HFFc6 (cell line): ENCODE measurements at places on chromosomes 2 and 18. TPM values are rescaled to one million over a fixed set of nuclear protein-coding genes. Genes with fewer than 3 reads are reported as not detected.

Gene MYO7B
- total RNA-seq: 0.74 and 1.1 TPM in 2 replicates

Gene NEU2
- not detected in 3 replicates for total RNA-seq

Gene AQP12B
- total RNA-seq: not detected in 3 replicates

Gene CCDC68
- 0.14 to 1.0 TPM (median 0.37 TPM) in 3 replicates for total RNA-seq

Gene CRYBA2
- total RNA-seq: not detected in 2 replicates

Gene LRRC30
- not detected in 3 replicates for total RNA-seq

Gene ABCB11
- total RNA-seq: 0.02 TPM in 1 of 3 replicates, not detected in the others

Gene MOGAT1
- total RNA-seq: not detected in 3 replicates

Gene SCYGR4
- total RNA-seq: not detected in 3 replicates

Gene GCG
- total RNA-seq: not detected in 3 replicates
